ENCODE measurements at places on chromosomes 16 and 17.

- DNase-seq, result no peak
Measured at GRCh38 chr17:15973016-15973415, 26.5 kb downstream of the ZSWIM7 start.

DNA sequence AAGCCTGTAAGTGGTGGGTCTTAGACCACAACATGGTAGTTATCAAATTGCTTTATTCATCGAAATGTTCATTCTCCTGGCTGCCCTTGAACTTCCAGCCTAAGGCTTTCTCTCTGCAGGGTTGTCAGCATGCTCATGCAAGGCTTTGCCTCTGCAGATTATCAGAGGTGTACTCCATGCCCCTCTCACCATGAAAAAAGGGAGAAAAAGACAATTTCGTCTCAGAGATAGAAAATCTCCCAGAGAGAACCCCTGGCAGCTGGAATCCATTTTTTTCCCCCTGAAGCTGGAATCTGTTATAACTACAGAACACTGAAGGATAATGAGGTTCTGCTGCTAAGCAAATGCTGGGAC is 33.9 kb upstream of the METTL9 start:
- DNase-seq, result no peak

DNA sequence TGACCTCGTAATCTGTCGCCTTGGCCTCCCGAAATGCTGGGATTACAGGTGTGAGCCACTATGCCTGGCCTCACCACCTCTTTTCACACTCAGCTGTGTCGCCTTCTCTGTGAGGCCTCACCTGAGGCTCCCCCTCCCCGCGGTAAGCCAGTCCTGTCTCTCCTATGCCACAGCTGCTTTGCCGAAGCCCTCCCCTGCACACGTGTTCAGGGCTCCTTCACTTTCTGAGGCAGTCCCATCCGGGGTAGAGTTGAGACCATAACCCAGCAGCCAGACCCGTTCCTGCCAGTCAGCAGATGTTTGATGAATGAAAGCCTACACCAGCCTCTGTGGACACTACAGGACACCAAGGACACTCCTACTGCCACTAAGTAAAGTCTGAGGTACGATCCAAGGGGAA is 10.6 kb downstream of the USP7 start:
- no peak for DNase-seq

DNA sequence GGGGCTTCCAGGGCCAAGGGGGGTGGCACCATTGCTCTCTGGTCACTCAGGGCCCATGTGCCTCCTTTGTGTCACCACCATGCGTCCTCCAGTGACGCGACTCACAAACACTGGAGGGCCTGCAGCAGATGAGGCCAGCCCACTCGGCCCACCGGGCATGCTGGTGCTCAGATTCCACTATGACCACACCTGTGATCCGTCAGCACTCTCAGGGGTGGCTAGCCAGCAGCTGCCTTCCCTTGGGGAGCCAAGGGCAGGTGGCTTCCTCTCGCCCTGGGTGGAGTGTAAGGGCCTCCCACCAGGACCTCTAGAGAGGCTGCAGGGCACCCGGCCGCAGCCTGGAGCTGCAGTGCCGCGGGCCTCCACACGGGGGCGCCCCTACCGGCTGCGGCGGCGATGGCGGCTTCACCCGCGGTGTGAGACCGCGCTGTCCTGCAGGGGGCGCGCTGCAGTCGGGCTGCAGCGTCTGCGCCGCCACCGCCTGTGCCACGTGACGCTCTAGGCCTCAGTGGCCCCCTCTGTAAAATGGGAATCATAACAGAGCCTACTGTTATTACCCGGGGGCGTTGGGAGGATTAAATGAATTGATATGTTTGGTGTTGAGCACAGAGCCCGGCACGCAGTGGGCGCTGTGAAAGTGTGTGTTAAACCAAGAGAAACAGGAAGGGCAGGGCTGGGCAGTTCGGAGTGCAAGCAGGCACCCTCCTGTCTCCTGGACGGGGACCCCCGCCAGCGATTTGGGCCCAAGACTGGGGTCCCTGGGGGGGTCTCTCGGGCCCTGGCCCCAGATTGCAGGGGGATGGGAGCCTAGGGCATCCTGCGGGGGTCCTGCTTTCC is 192.4 kb upstream of the GSE1 start:
- DNase-seq, result no peak

DNA sequence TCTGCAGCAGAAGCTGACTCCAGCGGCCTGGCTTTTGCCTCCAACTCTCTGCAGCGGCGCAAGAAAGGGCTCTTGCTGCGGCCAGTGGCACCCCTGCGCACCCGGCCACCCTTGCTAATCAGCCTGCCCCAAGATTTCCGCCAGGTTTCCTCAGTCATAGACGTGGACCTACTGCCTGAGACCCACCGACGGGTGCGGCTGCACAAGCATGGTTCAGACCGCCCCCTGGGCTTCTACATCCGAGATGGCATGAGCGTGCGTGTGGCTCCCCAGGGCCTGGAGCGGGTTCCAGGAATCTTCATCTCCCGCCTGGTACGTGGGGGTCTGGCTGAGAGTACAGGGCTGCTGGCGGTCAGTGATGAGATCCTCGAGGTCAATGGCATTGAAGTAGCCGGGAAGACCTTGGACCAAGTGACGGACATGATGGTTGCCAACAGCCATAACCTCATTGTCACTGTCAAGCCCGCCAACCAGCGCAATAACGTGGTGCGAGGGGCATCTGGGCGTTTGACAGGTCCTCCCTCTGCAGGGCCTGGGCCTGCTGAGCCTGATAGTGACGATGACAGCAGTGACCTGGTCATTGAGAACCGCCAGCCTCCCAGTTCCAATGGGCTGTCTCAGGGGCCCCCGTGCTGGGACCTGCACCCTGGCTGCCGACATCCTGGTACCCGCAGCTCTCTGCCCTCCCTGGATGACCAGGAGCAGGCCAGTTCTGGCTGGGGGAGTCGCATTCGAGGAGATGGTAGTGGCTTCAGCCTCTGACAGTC is 1.3 kb downstream of the PARD6A start:
- no peak for DNase-seq

GRCh38 chr16:69474408-69474807 is 50.0 kb downstream of the CYB5B start:
- no peak for DNase-seq

DNA sequence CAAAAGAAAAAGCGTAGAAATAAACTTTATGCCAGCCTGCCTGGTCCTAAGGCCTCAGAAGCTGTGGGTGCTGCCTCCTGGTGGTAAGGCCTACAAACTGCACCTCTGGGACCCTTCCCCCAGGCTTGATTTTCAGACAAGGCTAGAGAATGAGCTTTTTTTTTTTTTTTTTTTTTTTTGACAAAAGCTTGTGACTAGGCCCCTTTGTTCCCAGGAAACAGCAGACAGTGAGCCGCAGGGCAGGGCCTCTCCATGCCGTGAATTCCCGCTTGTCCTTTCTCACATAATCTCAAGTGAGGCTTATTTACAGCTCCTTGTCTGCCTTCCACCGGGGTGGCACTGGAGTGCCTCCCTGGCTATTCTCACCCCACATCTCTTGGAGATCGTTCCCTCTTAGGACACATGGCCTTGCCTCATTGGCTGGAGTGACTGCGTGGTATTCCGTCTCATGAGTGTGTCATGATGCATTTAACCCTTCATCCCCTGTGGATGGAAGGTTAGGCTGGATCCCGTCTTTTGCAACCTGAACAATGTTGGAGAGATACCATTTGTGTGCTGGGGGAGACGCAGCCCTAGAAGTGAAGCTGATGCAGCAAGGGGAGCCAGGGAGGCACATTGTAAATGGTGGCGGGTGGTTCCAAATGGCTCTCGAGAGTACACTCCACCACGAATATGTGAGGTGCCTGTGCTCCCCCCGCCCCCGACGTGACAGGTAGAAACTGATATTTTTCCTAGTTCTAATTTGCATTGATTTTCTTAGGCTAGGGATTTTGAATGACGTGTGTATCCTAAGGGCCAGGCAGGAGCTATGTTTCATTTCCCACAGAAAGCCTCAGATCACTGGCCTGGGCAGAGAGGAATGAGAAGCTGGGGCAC is 49.6 kb downstream of the USP22 start:
- DNase-seq, result no peak

GRCh38 chr16:31148281-31148728 is 1.6 kb downstream of the PRSS36 start:
- DNase-seq, result no peak

- DNase-seq, result no peak
Measured at GRCh38 chr16:68247932-68248331, 2.8 kb downstream of the PLA2G15 start.

GRCh38 chr17:61458421-61459141 is 6.4 kb downstream of the TBX4 start:
- no peak for DNase-seq

DNA sequence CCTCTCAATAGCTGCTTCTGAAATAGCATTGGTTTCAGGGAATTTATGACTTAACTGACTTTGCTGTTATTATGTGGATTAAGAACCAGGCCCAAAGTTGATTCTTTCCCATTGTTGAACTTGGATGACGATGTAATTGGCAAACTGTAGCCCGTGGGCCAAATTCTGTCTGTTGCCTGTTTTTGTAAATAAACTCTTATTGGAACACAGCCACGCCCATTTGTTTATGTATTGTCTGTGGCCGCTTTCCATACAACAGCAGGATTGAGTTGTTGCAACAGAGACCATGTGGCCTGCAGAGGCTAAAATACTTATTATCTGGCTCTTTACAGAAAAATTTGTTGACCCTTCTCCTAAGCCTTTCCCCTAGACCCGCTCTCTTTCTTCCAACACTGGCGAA is 31.6 kb downstream of the NTN1 start:
- DNase-seq, result no peak

DNA sequence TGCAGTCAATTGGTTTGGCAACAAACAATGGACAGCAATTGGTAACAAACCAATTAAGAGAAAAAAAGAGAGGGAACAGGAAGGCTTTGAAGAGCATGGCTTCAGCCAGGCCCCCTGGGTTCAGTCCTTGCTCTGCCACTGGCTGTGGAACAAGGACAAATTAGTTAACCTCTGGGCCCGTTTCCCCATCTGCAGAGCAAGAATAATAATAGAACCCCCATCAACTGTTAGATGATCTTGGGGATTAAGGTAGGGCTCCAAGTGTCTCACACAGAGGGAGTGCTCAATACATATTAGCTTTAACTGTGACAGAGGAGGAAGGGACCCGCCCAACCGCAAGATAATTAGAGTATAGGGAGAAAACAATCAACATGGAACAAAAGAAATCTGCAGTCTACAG is 55.2 kb downstream of the PECAM1 start:
- DNase-seq, result no peak

- no peak for DNase-seq
Measured at GRCh38 chr16:11481987-11482386, 104.7 kb downstream of the LITAF start.

GRCh38 chr17:2551493-2551892 is 39.8 kb upstream of the METTL16 start:
- no peak for DNase-seq

DNA sequence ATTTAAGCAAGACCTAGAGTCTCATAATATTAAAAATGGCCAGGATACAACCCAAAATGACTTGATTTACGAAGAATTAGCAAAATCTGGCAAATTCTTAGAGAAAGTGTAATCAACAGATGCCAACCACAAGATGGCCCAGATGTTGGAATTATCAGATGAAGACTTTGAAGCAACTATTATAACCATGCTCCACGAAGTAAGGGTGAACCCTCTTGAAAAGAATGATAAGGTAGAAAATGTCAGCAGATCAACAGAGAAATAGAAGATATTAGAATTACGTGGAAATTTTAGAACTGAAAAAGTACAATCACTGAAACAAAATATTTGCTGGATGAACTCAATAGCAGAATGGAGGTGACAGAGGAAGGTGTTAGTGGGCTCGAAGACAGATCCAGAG is 50.1 kb upstream of the CLEC19A start:
- no peak for DNase-seq

- no peak for DNase-seq
Measured at GRCh38 chr16:28829747-28830146, 6.9 kb downstream of the ATXN2L start.

GRCh38 chr17:37849617-37849972 is 74.6 kb upstream of the TBC1D3K start:
- DNase-seq, result no peak

DNA sequence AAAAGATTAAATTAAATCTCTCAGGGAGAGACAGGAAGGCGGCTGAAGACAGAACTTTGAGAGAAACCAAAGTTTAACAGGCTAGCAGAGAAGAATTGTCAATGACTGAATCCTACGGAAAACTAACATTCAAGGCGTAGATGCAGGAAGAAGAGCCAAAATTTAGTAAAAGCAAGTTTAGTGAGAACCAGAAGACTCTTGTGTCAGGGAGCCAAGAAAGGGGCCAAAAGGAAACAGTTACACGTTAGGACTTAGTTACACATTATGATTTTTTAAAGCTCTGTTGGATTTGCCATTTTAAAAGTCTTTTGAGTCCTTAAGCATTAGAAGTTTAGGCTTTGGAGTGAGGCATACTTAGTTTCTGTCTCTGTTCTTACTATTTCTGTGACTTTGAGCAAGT is 164.6 kb downstream of the CHD9 start:
- DNase-seq, result no peak

- no peak for DNase-seq
Measured at GRCh38 chr16:11410376-11411058, 65.3 kb downstream of the RMI2 start.

GRCh38 chr17:6278376-6278775 is 156.5 kb downstream of the AIPL1 start:
- DNase-seq, result no peak

- no peak for DNase-seq
Measured at GRCh38 chr16:7351610-7352510, 19.2 kb downstream of the RBFOX1 start.

GRCh38 chr16:28899882-28900590 is 21.7 kb downstream of the ATP2A1 start:
- no peak for DNase-seq

- no peak for DNase-seq
Measured at GRCh38 chr16:50065241-50065623, 538 bp upstream of the HEATR3 start.

GRCh38 chr17:34443619-34444469 is 80.8 kb upstream of the CCL1 start:
- peak; percentile 7 for DNase-seq

GRCh38 chr16:76335180-76335974 is 58.2 kb downstream of the CNTNAP4 start:
- no peak for DNase-seq

GRCh38 chr17:68182940-68183551 is 64.8 kb upstream of the AMZ2 start:
- DNase-seq, result no peak

DNA sequence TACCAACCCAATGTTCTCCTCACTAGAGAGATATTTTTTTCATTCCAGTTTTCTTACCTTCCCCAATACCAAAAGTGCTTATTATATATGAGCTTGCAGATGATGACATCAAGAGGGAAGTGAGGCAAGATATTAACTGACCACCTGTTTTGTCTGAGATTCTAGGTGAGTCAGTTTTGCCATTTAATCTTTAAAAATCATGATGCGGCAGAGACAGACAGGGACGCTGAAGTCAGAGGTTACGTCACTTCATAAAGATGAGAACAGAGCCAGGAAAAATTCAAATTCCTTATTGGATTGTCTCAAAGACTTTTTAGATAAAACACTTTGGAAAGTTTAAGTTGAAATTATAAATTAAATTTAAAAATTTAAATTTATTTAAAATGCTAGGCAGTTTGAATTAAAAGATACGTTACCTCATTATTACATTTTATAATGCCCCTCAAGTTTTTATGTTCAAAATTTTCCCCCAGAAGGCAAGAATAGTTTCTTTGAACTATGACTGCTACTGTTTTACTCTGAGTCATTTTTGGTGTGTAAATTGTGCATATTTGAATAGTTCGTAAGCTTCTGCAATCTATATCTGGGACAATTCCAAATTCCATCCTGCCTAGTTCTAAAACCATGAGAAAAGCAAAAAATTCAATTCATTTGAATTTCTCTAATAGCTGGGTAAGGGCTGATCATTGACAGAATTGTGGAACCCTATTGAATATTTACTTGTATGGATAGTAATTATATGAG is 839.6 kb upstream of the GOT2 start:
- no peak for DNase-seq

GRCh38 chr16:12659871-12660270 is 143.8 kb downstream of the CPPED1 start:
- no peak for DNase-seq
